ENCODE measurements at places on chromosomes 11 and 22.

- no peak for DNase-seq
Measured at GRCh38 chr11:129141748-129142523, 50.2 kb downstream of the ARHGAP32 start.

- no peak for DNase-seq
Measured at GRCh38 chr11:75301601-75302345, 49.7 kb downstream of the ARRB1 start.

GRCh38 chr22:49705972-49706352 is 121.7 kb downstream of the BRD1 start:
- DNase-seq, result no peak

- DNase-seq, result no peak
Measured at GRCh38 chr11:6468712-6469495, 4.8 kb downstream of the TRIM3 start.

- DNase-seq, result no peak
Measured at GRCh38 chr11:116776522-116776984, 3.8 kb upstream of the BUD13 start.

DNA sequence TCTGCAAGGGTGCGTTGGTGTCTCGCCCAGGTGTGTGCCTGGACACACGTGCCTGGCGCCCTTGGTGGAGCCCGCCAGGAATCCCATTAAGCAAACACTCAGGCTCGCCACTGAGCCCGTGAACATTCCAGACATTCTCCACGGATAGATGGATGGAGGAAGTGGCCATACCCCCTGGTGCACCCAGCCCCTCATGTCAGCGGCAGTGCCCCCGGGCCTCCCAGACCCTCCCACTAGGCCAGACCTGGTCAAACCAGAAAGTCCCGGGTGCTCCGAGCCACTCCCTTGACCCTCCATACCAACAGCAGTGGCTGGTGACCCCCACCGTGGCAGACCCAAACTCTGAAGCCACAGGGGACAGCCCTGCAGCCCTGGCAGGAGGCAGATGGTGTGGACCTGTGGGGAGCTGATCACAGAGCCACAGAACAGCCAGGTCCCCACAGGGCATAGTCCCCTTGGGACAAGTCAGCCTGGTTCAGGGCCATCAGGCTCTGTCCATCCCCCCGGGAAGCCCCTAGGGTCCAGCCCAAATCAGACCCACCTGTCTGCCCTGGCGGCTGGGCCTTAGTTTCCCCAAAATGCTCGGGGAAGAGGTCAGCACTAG is 1.9 kb downstream of the EPS8L2 start:
- DNase-seq, result no peak

DNA sequence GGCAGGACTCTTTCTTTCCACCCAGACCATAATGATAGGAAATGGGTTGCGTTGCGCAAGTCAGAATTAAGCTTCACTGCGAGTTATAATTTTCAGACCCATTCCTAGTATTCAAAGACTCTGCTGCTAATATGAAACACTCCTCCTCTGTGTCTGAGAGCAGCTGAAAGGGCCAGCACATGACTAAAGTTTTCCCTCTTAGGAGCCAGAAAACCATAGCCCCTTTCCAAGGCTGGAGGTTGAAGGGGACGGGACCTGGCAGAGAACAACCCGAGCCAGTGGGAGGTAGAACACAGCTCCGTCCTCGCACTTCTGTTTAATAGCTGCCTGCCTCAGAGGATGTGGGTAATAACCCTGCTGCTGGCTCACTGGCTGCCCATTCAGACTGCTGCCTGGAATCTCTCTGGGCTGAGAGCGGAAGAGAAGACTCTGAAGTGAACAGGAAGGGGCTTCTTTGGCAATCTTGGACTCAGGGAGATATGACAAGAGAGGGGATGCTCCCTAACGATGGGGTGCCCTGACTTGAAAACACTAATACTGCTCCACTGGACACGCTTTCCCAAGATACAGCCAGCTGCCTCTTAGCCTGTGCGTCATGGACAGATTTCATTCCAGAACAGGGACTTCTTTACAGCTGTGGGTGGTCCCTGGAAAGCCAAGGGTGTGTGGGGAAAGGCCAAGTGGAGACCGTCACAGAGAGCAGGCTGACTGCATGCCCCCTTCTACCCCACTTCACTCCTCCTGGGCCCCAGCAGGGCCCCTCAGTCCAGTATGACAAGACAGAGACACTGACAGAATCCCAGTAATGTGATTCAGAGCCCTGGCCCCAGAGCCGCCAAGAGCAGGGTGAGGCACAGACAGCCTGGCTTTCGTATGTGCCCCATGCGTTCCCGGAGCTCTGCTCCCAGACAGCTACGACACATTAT is 156.9 kb downstream of the FEZ1 start:
- DNase-seq, result no peak
